ENCODE measurements at places on chromosomes 6 and 20.

GRCh38 chr20:52031206-52031562 is 160.4 kb downstream of the ZFP64 start:
- no peak for DNase-seq

GRCh38 chr6:82750556-82750955 is 315.1 kb downstream of the UBE3D start:
- no peak for DNase-seq

- DNase-seq = no peak
Measured at GRCh38 chr6:91328241-91328640, 741.4 kb upstream of the MAP3K7 start.

- DNase-seq = no peak
Measured at GRCh38 chr6:144722925-144723324, 437.8 kb downstream of the UTRN start.

- DNase-seq = peak; percentile 83
Measured at GRCh38 chr20:25865715-25866656, 169.3 kb upstream of the ZNF337 start.

- no peak for DNase-seq
Measured at GRCh38 chr6:142322504-142323198, 20.8 kb downstream of the ADGRG6 start.

- DNase-seq = peak; percentile 16
Measured at GRCh38 chr6:100518588-100518987, 53.9 kb upstream of the SIM1 start.

DNA sequence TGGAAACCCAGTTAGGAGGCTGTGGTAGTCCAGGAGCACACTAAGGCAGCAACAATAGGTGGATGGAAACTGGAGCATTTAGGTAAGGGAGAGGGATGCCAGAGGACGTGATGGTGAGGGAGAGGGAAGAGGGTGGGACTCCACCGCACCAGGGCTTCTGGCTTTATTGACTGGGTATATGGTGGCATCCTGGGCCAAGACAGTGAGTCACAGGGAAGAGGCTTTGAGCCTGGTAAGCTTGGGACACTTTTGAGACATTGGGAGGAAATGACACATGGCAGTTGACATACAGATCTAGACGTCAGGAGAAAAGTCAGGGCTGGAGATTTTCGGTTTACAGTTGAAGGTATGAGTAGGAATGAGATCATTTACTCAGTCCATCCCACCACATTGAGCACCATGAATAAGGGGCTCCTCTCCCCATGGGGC is 14.9 kb downstream of the NT5E start:
- DNase-seq = no peak

DNA sequence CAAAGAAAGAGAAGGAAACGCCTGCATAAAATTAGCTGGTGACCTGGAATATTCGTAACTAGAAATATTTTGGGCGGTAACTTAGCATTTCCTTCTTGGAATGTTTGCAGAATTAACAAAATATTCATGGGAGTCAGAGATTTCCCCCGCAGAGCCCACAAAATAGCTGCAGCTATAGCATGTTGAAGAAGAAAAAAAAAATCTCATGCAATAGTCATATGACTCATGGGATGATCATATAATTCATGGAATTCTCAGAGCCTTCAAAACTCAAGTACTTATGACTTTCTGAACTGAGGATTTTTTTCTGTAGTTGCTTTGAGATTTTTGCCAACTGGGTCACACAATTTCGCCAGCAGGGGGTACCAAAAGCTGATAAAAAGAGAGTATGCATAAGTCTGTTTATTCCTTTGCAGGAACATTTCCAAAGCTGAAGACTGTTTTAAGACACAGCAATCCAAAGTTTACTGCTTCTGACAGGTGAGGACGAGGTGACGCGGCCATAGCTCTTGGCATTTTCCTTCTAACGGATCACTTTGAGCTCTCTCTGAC is 586.0 kb upstream of the CHD6 start:
- peak; percentile 14 for DNase-seq

DNA sequence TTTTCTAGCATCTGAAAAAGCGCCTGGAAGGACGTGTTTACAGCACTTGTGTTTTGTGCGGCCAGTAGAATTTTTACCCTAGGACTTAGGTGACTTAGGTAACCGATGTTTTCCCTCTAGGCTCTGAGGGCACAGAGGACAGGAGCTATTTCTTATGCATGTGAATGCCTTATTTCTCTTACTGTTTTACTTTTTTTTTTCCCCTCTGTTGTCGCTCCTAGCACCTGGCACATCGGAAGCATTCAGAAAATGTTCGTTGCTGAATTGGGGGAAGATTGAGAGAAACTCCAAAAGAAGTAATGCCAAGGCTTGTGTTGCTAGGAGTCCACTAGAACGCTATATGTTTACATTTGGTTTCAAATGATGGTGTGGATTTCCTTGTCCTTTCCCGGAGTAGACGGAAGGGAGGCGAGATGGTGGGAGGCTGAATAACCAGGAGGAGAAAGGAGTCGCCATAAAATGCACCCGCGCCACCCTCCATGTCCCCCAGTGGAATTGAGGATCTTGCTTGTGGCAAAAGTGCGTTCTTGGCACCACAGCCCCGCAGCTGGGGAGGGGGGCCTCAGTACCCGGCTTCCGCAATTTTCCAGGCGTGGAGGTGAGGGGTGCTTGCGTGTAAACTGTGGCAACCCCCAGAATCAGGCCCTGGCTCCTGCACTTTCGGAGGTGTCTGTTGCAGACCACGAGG is 6.9 kb downstream of the OLIG3 start:
- DNase-seq = no peak

DNA sequence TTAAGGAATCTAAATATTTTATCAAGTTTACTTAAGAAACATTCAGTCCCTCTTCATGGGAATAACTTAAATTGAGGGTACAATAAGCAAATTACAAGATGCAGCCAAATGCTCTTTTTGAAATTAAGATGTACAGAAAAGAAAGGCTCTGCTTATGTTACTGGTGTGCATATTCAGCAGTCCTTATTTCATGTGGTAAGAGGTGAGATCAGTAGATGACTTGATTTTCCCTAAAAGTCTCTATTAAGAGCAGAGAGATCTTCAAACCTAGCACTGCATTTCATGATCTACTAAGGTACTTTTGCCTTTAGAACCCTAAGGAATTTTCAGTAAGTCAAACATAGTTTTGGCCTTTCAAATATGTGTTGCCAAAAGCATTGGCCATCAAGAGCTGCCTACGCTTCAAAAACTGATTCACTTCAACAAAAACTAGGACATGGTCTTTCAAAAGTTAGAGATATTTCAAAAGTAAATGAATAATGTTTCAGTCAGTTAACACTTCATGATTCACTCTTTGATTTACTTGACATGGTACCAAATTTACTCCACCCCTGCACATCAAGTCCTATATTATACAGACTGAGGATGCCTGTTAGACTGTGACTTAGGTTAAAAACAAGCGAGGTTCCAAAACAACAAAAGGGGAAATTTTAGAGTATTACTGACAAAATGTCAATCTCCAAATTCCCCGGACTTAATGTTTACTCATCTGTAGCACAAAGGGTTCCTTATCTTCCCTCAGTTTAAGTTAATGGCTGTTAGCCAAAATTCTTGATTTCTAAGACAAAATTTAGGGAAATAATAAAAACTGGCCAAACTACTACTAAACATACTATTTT is 19.2 kb downstream of the C6orf62 start:
- no peak for DNase-seq

DNA sequence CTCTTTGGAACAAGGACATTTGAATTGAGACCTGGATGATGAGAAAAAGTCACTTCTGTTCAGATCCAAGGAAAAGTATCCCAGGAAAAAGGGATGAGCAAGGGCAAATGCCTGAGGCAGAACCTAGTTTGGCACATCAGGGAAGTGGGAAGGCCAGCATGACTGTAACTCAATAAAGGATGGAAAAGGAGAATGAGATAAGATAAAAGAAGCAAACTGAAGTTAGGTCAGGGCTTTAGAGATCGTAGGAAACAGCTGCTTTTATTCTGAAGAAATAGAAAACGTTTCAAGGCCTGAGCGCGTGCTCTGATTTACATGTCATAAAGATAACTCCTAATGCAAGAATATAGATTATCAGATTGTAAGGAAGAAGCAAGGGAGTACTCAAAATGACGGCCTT is 450.0 kb downstream of the FRK start:
- DNase-seq = no peak

GRCh38 chr6:108616544-108616943 is 55.8 kb downstream of the FOXO3 start:
- no peak for DNase-seq

GRCh38 chr20:24676353-24676977 is 207.0 kb downstream of the SYNDIG1 start:
- DNase-seq = no peak

DNA sequence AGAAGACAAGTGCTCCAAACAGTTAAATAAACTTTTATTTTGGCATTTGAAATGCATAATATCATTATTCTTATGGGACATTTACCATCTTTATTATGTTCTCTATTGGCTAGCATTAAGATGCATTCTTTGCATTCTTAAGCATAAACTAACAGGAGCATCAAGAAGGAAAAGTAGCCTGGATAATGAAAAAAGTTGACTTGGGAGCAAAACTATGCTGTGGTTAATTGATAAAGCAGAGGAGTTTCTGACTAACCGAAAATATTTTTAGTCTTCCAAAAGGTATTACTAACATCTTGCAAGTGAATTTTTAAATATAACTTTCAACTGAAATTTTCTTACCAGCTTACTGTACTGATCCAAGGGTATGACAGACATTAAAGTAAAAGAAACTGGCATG is 140.3 kb downstream of the FLRT3 start:
- no peak for DNase-seq

DNA sequence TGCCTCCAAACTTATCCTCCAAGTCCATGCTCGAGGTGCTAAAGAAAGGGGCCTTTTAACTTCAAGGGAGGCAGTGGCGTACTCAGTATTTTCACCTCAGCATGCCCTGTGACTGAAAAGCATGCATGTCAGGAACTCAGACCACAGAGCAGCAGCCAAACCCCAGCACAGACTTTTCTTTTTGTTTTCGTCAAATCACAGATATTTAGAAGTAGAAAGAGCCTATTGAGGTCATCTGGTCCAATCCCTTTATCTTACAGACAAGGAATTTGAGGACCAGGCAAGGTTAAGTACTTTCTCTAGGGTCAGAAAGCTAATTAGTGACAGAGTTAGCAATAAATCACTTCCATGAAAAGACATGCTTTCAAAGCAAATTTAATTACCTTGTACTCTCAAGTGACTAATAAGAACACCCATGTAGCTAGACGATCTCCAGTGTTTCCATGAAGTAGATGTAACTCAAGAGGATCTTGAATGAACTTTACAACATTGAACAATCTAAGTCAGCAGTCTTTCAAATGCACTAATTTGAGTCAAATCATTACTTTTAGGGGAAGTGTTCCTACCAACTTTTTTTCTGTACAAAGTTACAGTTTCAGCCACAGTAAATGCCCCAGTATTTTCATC is 35.9 kb downstream of the MOXD1 start:
- no peak for DNase-seq
